ENCODE measurements at places on chromosomes 7 and 10.

DNA sequence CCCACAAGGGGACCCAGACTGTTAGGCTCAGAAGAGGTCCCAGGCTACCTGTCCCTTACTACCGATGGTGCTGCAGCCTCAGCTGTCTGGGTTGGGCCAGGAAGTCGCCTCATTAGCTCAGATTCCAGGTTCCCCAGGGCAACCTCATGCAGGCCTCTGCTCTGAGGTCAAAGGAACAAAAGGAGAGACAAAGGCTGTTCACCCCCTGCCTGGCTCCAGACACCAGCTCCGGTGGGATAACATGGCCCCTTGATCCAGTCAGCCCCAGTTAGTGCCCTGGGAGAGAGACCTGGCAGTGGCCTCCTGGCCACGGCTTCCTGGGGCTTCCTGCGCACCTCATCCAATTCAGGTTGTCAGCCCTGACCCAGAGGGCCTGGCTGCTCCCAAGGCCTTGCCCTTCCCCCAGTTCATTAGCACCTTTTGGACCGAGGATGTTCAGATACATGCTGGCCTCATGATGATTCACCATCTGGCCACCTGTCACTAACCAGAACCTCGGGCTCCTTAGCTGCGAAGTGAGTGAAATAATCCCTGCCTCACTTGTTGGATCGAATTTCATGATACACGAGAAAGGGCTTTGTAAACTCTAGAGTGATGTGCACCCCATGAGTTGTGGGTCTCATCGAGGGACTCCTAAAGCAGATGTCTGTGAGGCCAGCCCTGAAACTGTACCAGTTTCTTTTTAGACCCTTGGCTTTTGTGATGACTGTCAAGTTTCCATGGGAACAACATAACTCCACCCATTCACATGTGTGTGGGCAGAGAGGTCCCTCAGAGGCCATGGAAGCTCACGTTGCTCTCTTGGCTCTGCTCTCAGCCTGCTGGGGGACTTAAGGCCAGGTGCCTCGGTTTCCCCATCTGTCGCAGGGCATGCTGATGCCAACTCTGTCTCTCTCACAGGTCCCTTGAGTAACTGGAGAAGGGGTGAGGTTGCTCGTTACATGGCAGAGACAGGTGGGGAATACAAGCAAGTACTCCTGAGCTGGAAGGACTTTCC is 79.5 kb upstream of the PCBD1 start:
- peak; percentile 34 for DNase-seq

DNA sequence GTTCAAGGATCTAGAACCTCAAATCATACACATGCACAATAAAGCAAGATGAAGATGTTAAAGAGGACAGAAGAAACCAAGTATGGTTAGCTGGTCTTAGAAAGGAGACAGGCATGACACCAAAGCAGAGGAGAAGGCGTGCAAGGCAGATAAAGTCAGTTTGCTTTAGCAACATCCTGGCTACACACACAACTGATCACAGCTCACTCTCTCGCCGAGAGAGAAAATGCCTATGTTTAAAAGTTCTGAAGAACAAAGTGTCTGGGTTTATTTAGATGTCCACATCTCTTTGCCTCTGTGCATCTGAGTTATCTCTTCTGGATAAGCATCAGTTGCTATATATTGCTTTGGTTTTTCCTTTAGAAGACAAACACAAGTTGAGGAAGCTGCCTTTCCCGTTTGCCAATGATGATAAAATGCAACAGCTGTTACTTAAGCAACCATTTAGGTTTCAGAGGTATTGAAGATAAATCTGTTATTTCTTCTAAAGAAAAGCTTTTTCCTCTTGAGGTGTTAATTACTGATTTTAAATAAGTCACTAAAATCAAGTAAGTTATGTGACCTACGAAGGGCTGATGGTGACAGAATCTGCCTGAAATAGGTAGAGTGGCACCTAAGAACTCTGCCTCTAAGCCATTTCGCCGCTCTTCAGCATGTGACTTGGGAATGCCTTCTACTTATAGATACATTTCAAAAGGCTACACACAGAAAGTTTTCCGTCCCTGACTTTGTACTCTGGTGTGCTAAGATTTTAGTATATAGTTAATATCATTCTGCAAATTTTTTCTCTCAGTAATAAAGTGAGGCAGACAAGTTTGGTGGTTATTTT is 146.2 kb upstream of the ASAH2 start:
- no peak for DNase-seq

GRCh38 chr10:18368682-18369081 is 228.5 kb downstream of the CACNB2 start:
- peak; percentile 28 for DNase-seq

DNA sequence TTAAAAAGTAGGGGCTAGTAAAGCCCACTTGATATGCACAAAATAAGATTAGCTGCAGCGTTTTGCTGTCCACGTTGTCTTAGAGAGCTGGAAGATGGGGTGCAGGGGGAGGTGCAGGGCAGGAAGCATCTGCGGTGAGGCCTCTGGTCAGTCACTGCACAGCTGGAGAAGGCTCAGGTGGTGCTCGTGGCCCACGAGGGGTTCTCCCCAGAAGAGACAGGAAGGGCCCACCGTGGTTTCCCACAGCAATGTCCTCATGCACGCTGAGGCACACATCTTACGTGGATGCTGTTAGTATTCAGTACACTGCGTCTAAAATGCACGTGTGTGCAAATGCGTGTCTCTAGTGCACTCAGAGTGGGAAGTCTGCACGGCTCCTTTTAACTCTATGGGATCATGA is 582.1 kb downstream of the PTPRN2 start:
- no peak for DNase-seq

DNA sequence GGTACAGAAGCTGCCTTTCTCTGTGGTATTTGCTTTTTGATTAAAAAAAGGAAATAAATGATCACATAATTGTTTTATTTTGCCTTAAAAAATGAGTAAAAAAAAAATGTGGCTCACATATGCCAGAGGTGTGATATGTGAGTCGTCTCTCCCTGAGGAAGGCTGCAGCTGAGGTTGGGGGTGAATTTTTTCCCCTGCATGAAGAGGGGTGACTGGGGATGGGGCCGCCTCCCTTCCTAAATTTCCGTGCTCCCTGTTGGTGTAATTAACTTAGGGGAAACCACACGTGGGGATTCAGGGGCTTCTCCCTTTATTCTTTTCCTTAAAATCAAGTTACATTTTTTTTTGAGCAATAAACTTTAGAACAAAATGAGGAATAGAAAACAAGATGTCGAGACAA is 35.4 kb downstream of the MGMT start:
- DNase-seq: no peak

DNA sequence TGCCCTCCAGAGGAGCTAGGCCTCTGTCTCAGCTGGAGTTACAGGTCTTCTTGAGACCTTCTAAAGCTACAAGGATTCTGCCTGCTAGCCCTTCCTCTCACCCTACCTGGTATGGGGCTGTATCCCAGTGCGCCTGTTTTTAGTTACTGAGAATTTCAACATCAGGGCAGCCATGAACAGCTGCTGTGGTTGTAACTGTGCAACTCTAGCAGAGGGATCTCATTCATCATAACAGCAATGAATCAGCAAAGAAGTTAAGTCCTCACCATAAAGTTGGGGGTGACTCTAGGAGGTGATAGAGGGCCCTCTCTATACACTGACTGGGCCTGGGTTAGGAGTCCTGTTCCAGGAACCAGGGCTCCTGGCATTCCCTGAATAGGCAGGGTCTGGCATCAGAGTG is 14.0 kb upstream of the CDH23 start:
- no peak for DNase-seq

DNA sequence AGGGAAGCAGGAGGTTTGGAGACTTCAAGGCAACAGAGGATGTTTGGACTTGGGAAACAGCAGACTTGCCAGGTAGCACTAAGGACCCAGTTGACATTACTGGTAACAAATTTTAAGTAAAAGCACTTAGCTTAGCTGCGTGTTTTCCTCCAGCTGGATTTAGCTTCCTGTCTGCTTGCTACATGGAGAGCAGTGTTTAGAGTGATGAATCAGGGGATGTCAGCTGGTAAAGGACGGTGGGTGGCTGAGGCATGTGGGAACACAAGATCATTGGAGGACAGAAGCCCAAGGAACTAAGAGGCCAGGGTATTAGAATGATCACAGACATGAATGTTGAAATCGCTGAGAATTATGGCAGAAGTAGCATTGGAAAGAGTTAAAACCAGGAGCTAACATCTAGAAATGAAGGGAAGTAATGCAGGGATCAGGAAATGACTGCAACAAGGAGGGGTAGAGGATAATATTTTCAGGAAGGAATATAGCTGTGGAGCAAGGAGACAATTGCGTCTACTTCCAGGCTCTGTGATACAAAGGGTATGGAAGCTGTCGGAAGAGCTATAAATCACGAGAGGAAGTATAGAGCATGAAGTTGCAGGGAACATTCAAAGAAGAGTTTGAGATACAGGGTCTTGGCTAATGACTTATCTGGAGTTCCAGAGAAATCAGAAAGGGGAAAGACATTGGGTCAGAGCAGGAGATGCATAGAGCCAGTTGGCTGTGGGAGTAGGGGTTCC is 34.4 kb downstream of the CALD1 start:
- no peak for DNase-seq

DNA sequence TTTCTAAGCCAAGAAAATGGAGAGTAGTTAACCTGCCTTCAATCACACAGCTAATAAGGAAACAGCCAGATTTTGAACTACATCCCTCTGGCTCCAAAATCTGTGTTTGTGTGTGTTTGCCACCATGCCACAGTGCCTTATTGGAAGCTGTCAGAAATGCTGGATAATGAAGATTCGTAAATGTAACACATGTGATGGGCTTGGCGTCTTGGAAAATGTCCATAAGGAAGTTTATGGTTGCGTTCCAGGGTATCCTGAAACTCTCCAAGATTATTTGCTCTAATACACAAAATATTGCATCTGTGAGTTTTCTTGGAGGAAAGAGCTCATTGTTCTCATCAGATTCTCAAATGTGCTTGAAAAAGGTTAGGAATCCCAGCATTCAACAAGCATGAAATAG is 22.7 kb downstream of the MYOF start:
- no peak for DNase-seq
